Activated naive CD4-positive, alpha-beta T cell treated with anti-CD3 and anti-CD28 coated beads, Interleukin-2, amount 50 U/mL, for 16 hours (primary cell): ENCODE measurements at places on chromosomes 3 and 15.

- DNase-seq = no peak
Measured at GRCh38 chr3:98945101-98945524, 43.6 kb upstream of the DCBLD2 start.

DNA sequence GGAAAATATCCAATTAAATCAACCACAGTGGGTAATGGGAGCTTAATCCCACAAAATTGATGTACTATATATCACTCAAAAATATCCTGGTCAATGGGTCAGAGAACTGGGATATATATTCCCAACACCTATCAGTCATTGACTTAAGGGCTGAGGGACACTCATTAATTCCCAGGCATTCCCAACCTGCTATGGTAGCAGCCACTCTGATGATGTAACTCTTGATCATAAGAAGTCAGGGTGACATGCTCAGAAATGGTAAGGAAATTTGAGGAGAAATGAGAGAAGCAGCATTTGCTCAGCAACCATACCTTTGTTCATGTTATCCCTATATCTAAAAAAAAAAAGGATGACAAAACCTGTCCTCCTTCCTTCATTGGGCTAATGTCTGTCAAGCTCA lies 3.1 kb upstream of the PLOD2 start:
- no peak for DNase-seq

DNA sequence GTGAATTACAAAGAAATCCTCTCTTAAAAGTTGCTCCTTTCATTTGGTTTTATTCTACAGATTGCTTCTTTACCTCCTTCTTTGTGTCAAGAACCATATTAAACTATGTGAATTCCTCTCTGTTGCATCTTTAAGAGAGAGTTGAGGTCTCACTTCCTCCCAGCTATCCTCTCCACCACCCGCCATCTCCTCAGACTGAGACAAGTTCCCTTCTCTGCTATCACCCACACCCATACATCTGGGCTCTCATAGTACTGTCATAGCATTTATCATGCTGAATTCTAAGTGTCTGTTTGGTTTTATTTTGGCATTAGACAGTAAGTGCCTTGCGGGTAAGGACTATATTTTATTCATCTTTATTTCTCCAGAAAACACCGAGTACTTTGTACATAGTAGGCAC lies 54.2 kb downstream of the B3GALNT1 start:
- no peak for DNase-seq

- DNase-seq = no peak
Measured at GRCh38 chr15:62920682-62921502, 121.7 kb upstream of the TPM1 start.

DNA sequence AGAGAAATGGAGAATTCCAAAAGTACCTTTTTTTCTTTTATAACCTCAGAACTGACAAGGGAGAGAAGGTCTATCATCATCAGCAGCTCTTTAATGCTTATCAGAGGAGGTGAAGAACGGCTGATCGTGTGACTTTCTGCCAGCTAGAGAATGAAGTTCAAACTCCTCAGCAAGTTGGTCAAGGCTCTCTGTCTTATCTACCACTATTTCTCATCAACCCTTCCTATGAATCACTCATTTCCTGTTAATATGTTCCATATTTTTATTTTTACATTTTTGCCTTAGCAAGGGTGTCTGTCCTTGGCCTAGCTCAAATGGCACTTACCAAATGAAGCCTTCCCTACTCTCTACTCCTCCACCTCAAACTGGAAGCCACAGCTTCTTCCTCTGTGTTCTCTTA lies 73.1 kb upstream of the TSPAN3 start:
- DNase-seq = no peak

DNA sequence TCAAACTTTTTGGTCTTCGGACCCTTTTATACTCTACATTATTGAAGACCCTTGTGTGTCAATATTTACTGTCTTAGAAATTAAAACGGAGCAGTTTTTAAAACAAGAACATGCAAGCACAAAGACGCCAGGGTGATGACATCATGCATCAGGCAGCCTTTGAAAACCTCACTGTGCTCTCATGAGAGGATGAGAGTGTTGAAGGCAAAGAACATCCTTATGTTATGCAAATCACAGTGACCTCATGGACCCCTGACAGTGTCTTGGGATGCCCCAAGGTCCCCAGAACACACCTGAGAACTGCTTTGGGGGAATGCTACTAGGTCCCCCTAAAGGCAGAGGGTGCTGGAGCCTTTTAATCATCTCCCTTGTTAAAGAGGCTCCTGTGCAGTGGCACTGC lies 51.6 kb downstream of the CHDH start:
- no peak for DNase-seq

GRCh38 chr3:36919439-36920160 lies 25.3 kb downstream of the TRANK1 start:
- DNase-seq = no peak
